ENCODE measurements at places on chromosomes 1 and 21.
A peak's percentile ranks its signal among the peaks of the same experiment; 100 is the strongest.

DNA sequence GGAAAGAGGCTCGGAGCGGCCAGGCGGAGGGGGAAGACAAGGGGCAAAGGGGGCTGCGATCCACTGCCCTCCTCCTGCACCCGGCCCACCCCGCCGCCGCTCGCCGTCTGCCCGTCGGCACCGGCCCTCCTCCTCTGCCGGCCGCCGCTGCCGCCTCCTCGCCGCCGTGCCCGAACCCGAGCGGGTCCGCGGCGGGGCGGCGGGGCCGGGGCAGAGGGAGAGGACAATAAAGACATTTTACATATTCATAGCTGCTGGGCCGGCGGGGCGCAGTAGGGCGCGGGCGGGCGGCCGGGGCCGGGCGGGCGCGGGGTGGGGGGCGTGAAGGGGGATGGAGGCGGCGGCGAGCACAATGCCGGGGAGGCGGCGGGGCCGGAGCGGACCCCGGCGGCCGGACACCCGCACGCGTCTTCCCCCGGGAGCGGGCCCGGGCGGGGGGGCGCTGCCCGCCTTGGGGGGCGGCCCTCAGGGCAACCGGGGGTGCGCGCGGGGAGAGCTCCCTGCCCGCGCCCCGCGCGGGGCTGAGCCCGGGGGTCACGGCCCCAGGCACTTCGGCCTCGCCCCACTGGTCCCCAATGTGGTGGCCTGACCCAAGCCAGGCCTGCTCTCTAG lies 546 bp downstream of the POU2F1 start:
- no peak for DNase-seq

GRCh38 chr21:42601656-42602055 lies 51.8 kb upstream of the PDE9A start:
- no peak for DNase-seq

GRCh38 chr1:27097484-27097917 lies 57.4 kb downstream of the SLC9A1 start:
- peak; percentile 52 for DNase-seq

GRCh38 chr1:110216844-110217444 lies 6.8 kb downstream of the KCNC4 start:
- no peak for DNase-seq

DNA sequence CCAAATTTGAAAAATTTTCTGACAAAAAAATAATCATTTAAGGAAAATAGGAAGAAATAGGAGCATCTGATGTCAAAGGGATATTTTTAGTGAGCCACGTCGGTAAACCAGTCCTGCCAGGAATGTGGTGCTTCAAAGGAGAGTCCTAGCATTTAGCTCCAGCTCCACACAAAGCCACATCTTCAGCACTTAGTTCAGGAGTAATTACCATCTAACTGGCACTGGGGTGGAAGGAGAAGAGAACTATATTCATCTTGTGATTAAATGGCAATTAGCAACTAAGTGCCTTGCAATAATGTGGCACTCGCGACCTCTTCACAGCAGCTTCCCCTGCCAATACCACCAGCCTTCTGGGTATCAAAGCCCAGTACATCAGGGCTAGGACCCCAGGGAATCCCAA lies 409.1 kb downstream of the SETD4 start:
- DNase-seq: no peak

- no peak for DNase-seq
Observed at GRCh38 chr1:170686291-170686690, 22.4 kb downstream of the PRRX1 start.

DNA sequence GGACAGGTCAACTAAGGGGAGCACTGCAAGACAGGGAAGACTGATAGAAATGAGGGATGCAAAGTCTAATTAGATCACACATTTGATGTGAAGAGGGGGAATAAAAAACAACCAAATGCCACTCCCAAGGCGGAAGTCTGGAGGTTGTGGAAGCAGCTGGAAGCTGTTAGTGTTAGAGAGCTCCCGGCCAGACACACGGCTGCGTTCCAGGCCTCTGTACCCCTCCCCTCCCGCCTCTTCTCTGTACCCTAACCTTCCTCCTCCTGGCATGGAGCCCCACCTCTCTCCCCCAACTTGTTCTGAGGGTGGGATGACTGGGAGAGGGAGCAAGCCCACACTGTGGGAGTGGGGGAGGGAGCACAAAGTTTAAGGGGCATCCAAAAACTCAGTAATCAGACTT lies 67.0 kb downstream of the PLEKHA6 start:
- DNase-seq: no peak

DNA sequence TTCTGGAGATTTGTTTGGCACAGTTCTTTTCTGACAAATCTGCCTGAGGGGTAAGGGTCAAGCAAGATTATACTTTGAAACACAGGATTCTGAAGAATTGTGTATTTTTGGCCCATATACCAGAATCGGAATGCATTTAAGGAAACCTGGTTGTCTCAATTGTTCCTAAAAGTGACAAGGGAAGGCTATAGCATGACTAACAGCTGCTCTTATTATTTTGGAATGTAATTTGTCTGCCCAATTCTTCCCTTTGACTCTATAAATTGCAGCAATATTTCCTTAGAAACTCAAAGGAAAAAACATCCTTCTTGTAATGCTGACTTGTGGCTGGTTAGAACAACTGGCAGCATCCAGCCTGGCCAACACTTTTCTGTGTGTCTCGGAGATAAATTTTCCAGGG lies 15.8 kb upstream of the VCAM1 start:
- peak; percentile 45 for DNase-seq

GRCh38 chr21:26448751-26449150 lies 124.3 kb downstream of the CYYR1 start:
- DNase-seq: no peak

DNA sequence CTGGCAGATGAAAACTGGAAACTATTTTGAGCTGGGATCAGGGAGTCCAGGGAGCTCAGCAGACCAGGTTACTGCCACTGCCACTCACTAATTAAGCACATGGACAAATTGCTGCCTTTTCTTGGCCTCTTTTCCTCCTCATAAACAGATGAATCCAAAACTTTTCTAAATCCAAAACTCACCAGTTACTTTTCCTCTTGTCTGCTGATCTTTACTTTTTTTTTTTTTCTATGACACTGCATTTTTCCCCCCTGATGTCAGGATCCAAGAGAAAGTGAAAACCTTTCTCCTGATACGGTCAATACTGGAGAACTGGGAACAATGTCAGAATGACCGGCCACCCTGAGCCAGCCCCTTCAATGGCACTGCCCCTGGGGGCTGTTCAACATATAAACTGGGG lies 405.8 kb downstream of the DUSP10 start:
- peak; percentile 44 for DNase-seq

DNA sequence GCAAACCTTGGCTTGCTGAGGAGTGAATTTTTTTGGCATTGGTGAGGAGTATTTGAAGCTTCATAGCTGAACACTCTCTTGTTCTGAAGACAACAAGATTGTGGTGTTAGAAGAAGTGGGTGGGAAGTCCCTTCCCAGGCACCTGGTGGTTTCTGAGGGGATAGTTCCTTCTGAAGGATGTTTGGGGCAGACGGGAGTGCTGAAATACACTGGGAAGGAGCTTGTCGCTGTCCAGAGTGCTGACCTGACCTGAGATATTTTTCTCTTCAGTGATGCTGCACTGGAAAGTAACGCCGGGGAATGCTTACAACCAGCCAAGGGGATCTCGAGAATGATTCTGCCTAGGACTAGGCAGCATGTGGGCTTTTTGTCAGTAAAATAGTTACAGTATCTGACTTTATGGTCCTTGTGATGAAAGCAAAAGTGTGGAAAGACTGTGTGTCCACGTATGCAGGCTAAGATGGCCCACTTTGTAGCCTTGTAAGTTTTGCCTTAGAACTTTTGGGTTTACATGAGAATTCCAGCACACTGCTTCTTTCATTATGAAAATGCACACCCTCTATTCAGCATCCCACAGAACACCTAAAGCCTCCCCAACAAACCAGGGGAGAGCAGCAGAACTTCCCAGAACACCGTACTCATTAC lies 33.1 kb upstream of the NFASC start:
- DNase-seq: peak; percentile 40

- DNase-seq: no peak
Observed at GRCh38 chr1:247172996-247173395, 1.2 kb upstream of the ZNF124 start.

DNA sequence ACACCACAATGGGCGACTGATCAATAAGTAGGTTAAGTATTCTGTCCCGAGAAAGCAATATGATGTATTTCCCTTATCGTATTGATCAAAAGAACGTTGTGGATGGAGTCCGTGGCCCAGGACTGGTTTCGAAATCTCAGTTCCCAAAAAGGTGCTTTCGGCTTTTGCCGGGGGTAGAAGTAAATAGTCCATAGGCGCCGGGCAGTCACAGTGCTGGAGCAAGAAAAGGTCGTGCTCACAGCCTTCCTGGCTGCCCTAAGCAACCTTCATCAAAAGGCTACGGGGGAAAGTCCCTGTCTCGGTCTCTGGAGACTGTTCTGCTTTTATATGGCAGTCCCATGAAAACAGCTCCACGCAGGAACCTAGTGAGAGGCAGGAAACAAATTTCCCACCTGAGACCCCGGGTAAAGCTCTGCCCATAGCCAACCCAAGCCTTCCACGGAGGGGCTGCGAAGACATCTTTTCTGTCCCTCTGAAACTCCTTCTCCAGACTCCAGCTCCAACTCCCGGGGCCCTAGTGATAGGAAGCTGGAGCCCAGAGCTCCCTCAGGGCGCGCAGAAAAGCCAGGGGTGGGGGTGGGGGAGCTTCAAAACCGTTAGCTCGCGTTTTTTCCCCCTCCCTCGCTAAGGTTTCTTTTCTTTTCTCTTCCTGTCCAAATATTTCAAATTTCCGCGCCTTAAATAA lies 7.0 kb downstream of the CDKN2C start:
- no peak for DNase-seq

GRCh38 chr1:22204989-22205913 lies 62.4 kb upstream of the WNT4 start:
- no peak for DNase-seq

DNA sequence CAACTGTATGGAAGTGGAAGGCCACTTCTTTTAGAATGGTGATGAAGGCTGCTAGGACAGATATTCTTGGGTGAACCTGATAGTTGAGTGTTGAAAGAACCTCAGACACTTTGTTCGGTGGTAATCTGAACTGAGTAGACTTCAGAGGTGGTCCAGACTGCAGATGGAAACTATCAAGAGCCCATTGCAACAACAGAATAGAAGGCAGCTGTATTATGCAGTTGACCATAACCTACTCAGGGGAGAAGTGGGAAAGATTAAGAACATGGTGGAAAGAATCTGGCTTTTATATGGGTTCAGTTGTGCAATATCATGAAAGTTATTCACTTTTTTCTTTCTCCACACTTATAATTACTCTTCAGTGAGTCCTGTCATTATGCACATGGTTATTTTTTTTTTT lies 194.0 kb downstream of the KCNK2 start:
- DNase-seq: no peak

- DNase-seq: no peak
Observed at GRCh38 chr1:241717975-241718374, 65.9 kb downstream of the WDR64 start.
